GM12878 (cell line): ENCODE measurements at places on chromosomes 5 and 9. TPM values are rescaled to one million over a fixed set of nuclear protein-coding genes. Genes with fewer than 3 reads are reported as not detected.

GRCh38 chr5:83162601-83163000 is 85.3 kb downstream of the XRCC4 start:
- DNase-seq, result no peak
- no peaks in the 10 kb centered on the region for H3K36me3 ChIP-seq
- no peak overlapping the region for H3K4me3 ChIP-seq
- H3K27me3 ChIP-seq, result no peaks in the 10 kb centered on the region

DNA sequence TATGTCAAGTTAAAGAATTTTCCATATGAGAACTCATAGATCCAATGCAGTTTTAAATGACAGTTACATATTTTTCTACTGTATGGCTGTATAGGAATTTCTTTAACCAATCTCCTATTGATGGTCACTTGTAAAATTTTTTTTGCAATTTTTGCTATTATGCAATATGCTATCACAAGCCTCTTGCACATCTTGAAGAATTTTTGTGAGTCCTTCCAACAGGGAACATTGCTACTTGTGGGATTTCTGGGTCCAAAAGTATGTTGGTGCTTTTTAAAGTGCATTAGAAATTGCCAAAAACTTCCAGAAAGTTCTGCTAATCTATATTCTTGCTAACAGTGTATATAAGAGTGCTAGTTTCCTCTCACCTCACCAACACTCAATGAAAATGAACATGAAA is 65.1 kb downstream of the NPR3 start:
- H3K4me1 ChIP-seq, result no peaks in the 10 kb centered on the region
- no peaks in the 10 kb centered on the region for H3K27me3 ChIP-seq
- H3K4me3 ChIP-seq, result no peak overlapping the region
- no peak overlapping the region for H3K27ac ChIP-seq
- H3K36me3 ChIP-seq, result no peaks in the 10 kb centered on the region

GRCh38 chr9:38393128-38393796 is 760 bp downstream of the ALDH1B1 start:
- H3K4me1 ChIP-seq, result peaks cover 3% of the 10 kb centered on the region; the same call in 1 of the 2 replicates
- H3K36me3 ChIP-seq, result no peaks in the 10 kb centered on the region
- no peaks in the 10 kb centered on the region for H3K27me3 ChIP-seq
- peak overlapping the region; percentile 77 for H3K27ac ChIP-seq

DNA sequence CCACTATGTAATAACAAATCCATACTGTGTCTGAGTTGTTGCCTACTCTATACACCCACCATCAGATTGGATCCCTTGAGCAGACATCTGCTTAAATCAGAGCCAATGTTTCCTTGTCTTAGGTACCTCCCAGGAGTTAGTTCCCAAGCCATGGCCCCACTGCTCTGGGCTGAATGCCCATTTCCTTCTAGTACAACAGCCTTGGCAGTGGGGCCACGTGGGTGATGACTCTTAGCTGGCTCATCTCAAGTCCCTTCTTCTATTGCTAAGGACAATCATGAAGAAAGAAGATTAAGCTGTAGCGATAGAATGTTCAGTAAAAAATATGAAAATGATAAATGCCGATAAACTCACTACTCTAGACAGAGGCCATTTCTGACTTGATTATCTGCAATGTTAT is 16.6 kb downstream of the PTGR1 start:
- no peaks in the 10 kb centered on the region for H3K4me1 ChIP-seq
- H3K4me3 ChIP-seq, result no peak overlapping the region
- H3K27me3 ChIP-seq, result no peaks in the 10 kb centered on the region
- no peak for DNase-seq
- H3K36me3 ChIP-seq, result no peaks in the 10 kb centered on the region

- no peak overlapping the region for H3K27ac ChIP-seq
- no peaks in the 10 kb centered on the region for H3K36me3 ChIP-seq
- no peak overlapping the region for H3K4me3 ChIP-seq
- H3K27me3 ChIP-seq, result no peaks in the 10 kb centered on the region
- H3K4me1 ChIP-seq, result no peaks in the 10 kb centered on the region
These were observed 139.2 kb downstream of the SPOCK1 start for GRCh38 chr5:137359941-137360340.

The SLC34A1 gene
- total RNA-seq, result 0.05 and 0.10 TPM in 2 replicates

The PTGES gene
- total RNA-seq, result not detected in 2 replicates

The DEPDC1B gene
- total RNA-seq, result 33.1 and 35.7 TPM in 2 replicates

The ADAM19 gene
- total RNA-seq, result 87.3 and 92.8 TPM in 2 replicates
